HT1080 (cell line): ENCODE measurements at places on chromosomes 1 and 21. TPM values are rescaled to one million over a fixed set of nuclear protein-coding genes. Genes with fewer than 3 reads are reported as not detected.

TMPRSS2 gene
- not detected in 2 replicates for total RNA-seq

WASF2 gene
- total RNA-seq = 12.5 and 18.2 TPM in 2 replicates

PGLYRP3 gene
- total RNA-seq = not detected in 2 replicates

TNFAIP8L2 gene
- not detected in 2 replicates for total RNA-seq

GFI1 gene
- total RNA-seq = 2.2 and 3.7 TPM in 2 replicates

CLIC6 gene
- not detected in 2 replicates for total RNA-seq

PRDM16 gene
- 0.20 TPM in 1 of 2 replicates, not detected in the other for total RNA-seq

TRIM45 gene
- 2.0 and 3.7 TPM in 2 replicates for total RNA-seq

SPRR3 gene
- total RNA-seq = not detected in 2 replicates

SLC6A17 gene
- total RNA-seq = not detected in 2 replicates

VSIG8 gene
- 0.03 and 0.07 TPM in 2 replicates for total RNA-seq

TMEM69 gene
- 47.5 and 66.8 TPM in 2 replicates for total RNA-seq

CFAP74 gene
- total RNA-seq = not detected in 2 replicates

CLDN8 gene
- not detected in 2 replicates for total RNA-seq

ALPL gene
- not detected in 2 replicates for total RNA-seq

ITLN2 gene
- not detected in 2 replicates for total RNA-seq

UBASH3A gene
- not detected in 2 replicates for total RNA-seq

LRRC7 gene
- total RNA-seq = not detected in 2 replicates

AADACL4 gene
- total RNA-seq = not detected in 2 replicates

TNFRSF18 gene
- not detected in 2 replicates for total RNA-seq
